ENCODE measurements at places on chromosomes 2 and 18. TPM values are rescaled to one million over a fixed set of nuclear protein-coding genes. Genes with fewer than 3 reads are reported as not detected.
A peak's percentile ranks its signal among the peaks of the same experiment; 100 is the strongest.

- no peak for DNase-seq
These were observed 74.5 kb downstream of the INPP4A start for GRCh38 chr2:98519156-98519555.

GRCh38 chr18:58102018-58102417, 58.0 kb downstream of the NEDD4L start:
- DNase-seq = no peak

DNA sequence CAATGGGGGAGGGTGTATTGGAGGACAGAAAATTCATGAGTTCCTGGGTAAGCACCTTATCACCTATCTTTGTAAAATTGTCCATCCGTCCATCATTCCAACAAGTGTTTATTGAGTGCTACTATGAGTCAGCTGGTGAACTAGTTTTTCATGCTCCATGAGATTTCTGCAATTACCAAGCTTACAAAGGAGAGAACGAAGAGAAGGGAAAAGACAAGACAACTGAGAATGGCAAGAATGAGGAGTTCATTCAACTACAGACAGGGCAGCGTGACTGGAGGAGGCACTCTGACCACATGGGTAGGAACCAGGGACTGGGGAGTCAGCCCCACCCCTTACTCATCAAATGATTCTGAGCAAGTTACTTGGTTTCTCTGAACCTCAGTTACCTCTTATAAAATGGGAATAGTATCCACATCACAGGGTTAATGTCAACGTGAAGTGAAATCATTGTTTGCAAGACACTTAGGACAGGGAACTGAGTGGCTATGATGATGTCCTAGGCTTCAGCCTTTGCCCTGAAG, 18.6 kb upstream of the TXNDC2 start:
- no peak for DNase-seq

- no peak for DNase-seq
These were observed 46.6 kb downstream of the THUMPD2 start for GRCh38 chr2:39732482-39732881.

DNA sequence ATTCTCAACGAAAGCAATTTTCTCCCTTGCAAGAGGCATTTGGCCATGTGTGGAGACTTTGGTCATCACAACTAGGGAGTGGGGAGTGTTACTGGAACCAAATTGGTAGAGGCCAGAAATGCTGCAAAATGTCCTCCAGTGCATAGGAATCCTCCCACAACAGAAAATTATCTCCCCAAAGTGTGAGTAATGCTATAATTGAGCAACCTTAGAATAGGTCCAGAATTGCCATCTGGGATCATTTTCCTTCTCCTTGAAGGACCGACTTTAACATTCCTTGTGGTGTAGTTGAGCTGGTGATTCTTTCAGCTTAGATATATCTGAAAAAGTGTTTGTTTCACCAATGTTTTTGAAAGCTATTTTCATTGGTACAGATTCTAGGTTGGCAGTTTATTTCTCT, 111.2 kb upstream of the SMIM21 start:
- DNase-seq = no peak

DNA sequence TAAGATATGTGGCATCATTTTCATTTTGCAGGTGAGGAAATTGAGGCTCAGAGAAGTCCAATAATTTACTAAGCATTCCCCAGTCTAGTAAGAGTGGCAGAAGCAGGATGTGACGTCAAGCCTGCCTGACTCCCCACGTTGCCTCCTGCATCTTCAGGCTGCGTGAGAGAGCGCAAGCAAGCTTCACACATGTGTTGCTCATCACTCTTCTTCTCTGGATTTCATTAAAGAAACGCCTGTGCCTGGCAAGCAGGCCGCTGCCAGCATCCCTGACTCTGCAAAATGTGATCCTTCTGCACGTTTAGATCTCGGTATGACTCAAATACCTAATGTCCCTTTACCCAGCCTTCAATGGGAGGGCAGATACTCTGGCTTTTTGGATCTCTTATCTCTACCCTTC, 96.8 kb downstream of the PRKCE start:
- no peak for DNase-seq

DNA sequence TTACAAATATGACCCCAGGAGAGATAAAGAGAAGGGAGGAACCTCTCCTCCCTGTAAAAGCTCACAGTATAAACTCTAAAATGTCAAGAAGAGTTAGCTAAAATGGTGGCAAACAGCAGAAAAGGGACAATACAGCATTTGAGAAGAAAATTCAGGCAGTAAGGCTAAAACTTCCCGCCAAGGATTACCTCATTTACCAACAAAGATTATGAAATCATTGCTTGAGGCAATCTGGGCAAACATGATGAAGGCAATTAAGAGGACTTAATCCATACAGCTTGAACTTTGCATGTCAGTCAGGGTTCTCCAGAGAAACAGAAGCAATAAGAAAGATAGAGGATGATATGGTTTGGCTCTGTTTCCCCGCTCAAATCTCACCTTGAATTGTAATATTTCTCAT, 81.4 kb downstream of the CMPK2 start:
- no peak for DNase-seq

Gene SLC9A2
- total RNA-seq = not detected

Gene ADD2
- 5.2 TPM for total RNA-seq

DNA sequence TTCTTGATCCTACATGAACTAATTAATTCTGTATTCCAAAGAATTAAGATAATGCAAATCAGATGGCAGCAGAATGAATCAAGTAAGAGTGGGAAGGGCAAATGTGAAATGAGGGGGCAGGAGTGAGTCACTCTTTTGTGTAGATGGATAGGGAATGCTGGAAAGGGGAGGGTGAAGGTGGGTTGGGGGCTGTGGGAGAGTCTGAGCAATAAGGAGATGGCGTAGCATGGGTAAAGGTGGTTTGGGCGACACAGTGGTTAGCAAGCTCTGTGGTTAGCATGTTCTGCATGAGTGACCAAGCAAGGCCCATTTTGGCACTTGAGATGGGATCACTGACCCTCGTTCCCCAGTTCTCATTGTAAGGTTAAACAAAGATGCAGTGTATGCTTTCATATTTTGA, 20.4 kb downstream of the GPD2 start:
- no peak for DNase-seq

- peak; percentile 52 for DNase-seq
These were observed 117.0 kb upstream of the EPAS1 start for GRCh38 chr2:46180189-46180588.

- DNase-seq = no peak
These were observed 44.7 kb upstream of the EML6 start for GRCh38 chr2:54678719-54679118.

Gene PFN4
- total RNA-seq = 1.0 TPM

Gene DNAJC5G
- 1.0 TPM for total RNA-seq

Gene RAB27B
- 1.2 TPM for total RNA-seq

DNA sequence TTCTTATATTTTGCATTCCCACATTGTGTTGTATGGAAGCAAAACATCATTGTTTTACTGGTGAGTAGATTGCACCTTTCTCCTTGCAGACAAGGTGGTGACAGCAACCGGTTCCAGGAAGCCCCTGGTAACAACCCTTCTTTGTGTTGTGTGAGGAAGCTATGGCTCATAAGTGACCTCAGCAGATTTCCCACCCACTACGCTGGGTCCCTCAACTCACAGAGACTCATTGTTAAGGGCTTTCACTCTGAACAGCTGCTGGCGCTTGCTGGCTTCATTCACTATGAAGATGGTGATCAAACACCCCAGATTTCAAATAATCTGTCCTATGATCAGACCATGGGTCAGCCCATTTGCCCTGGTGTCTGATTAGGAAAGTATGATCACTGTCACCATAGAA, 53.4 kb downstream of the WIPF1 start:
- DNase-seq = no peak

- DNase-seq = peak; percentile 85
These were observed 9.9 kb upstream of the IL1A start for GRCh38 chr2:112794131-112794733.

Gene REG3A
- 2.5 TPM for total RNA-seq

DNA sequence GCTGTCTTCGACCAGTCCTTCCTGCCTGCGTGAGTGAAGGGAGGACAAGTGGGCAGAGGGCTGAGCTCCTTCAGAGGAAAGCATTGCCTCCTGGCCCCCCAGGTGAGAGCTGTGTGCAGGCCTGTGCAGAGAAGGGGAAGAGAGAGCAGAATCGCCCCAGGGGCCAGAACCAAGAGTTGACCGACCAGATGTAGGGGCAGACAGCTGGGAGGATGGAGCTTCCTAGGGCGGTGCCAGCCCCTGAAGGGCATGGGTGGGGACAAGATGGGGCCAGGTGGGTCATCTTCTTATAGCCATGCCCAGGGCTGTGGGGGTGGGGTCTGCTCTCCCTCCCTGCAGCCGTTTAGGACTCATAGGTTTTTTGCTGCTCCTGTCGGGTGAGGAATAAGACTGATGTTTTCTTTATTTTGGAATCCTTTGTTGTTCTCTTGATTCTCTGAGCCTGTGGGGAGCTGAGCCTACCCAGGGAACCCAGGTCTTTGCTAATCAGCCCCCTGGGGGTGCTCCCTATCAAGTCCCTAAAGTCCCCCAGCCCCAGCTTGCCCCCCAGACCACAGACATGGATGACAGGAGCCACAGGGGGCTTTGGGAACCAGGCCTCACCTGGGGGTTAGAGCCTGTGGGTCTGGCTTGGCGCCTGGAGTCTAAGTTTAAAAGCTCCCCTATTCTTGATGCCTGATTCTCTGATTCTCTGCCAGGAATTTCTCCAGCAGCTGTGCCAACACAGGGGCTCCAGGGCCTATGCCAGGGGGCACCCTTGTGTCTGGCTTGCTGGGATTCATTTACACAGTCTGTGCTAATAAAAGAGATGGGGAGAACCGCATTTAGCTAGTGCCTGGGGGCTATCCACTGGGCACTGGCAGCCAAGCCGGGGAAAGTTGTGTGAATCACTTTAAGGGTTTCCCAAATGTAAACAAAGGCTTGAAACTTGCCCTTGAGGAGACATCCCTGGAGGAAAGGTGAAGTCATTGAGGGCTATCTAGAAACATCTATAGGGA, 9.3 kb upstream of the EFHD1 start:
- DNase-seq = no peak

GRCh38 chr18:23033056-23033455, 99.9 kb downstream of the RBBP8 start:
- no peak for DNase-seq

DNA sequence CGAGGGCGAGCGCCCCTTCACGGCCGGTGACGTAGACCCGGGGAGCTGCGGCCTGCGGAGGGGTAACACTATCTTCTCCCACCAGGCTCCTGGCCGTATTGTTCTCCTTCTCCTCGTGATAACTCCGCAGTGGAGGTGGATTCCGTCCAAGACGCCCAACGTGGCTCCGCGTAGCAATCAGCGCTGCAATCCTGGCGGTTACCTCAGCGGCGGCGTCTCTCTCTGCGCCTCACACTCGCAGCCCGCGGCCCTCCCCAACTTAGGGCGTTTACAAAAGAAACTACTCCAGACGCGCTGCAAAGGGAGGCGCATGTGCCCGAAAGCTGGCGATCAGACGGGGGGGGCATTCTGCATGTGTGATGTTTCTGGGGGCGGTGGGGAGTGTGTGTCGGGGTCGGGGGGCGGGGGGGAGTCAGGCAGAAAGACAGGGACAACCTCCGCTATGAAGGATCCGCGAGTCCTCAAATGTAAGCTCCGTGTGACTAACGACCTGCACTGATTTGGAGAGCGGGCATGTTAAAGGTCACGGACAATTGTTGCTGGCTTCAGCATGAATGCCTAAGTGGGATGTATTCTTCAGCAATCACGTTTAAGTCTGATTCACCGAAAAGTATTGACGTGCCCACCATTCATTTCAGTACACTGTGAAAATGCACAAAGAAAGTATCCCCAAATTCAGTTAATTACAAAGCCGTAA, 1.3 kb upstream of the ZNF516 start:
- DNase-seq = peak; percentile 94

- no peak for DNase-seq
These were observed 282.1 kb upstream of the FSIP2 start for GRCh38 chr2:185456517-185456916.

GRCh38 chr18:63869851-63870250, 17.7 kb upstream of the SERPINB2 start:
- no peak for DNase-seq

DNA sequence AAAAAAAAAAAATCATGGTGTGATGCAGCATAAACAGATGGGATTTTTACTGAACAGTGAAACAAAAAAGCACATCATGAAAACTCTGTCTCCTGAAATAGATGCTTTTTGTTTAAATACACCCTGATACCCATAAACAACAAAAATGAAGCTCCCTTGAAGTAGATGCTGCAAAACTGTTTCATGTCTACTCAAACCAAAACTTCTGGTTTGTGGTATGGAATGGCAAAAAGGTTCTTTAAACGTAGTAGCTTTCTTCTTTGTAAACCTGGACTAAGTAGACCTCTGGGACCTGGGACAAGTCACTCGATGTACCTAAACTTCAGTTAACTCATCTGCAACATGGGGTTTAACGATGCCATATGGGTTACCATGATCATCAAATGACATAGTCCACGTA, 64.4 kb upstream of the RAPH1 start:
- DNase-seq = no peak

GRCh38 chr2:26274058-26274613, 29.4 kb downstream of the HADHB start:
- DNase-seq = no peak

DNA sequence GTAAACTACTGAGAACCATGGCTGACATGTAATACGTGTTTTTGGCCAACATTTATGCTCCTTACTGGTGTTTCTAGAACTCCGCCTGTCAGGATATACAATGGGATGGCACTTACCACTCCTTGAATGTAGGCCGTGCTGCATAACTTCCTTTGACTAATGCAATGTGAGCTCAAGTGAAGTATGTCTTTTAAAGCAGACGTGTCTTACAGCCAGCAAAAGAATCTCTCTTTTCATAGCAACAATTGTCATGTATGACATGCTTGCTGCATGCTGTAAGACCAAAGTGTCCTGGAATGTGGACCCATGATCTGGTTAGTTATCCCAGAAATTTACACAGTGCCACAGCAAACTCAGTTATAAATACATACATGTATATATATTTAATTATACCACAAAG, 1202.7 kb upstream of the PIK3C3 start:
- no peak for DNase-seq

DNA sequence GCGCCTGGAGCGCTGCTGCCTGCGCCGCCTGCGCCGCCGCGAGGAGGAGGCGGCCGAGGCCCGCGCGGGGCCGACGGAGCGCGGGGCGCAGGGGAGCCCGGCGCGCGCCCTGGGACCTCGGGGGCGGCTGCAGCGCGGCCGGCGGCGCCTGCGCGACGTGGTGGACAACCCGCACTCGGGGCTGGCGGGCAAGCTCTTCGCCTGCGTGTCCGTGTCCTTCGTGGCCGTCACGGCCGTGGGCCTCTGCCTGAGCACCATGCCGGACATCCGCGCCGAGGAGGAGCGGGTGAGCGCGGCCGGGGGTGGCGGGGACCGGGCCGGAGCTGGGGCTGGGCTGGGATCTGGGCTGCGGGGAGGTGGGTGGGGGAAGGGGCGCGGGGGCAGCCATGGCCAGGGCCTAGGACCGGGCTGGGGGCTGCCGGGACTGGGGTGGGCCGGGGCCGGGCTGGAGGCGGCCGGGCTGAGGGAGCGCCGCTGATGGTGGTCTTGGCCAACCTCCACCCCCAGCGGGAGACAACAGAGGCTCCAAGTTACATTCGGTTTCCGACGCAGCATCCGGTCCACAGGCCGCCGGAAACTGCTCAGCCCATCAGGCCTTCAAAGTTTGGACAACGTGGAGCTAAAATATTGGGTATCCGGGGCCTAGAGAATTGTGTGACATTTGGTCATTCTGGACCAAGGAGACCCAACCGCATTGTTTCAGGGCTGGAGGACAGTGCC, 66.4 kb downstream of the KCNG2 start:
- peak; percentile 53 for DNase-seq

- no peak for DNase-seq
These were observed 233.7 kb upstream of the SPOPL start for GRCh38 chr2:138267902-138268254.
